SJSA1 (cell line): ENCODE measurements at places on chromosomes 5 and 9.

GRCh38 chr5:78760366-78760765 lies 111.8 kb upstream of the LHFPL2 start:
- peak; percentile 2 for DNase-seq

DNA sequence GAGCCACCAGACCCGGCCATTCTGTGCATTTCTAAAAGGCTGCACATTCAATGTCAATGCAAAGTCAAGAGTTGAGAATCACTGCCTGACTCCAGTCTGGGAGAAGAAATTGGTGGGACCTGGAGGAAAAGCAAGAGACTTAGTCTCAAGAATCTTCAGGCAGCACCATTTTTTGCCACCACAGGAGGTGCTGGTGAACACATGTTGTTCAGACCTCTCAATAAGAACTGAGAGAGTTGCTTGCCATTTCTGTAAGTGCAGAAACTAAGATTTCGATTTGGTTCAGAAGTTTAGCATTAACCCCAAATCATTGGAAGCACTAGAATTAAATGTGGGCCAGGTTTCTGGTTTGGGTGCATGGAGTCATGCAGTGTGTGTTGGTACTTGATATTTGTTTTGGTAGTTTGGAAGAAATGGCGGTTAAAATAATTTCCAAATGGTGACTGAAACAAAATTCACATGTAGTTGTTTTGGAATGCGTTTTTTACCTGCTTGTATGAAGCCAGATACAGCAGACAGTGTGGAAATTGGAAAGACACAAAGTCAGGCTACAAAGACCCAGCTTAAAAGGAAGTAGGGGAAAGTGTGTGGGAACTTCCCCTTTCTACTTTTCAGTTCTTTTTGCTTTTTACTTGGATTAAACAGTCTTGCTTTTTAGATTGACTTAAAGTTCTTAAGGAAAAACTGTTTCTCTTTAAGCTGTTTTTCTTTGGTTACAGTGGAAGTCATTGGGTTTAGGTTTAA lies 20.4 kb downstream of the PDE8B start:
- no peak for DNase-seq

GRCh38 chr5:132429463-132430440 lies 60.2 kb downstream of the SLC22A5 start:
- DNase-seq: peak; percentile 34

- peak; percentile 97 for DNase-seq
Observed at GRCh38 chr5:56278335-56278753, 45.2 kb upstream of the ANKRD55 start.

GRCh38 chr5:179319741-179320281 lies 25.4 kb downstream of the ADAMTS2 start:
- DNase-seq: no peak

- no peak for DNase-seq
Observed at GRCh38 chr5:45694255-45694814, 1.8 kb downstream of the HCN1 start.
